NCI-H2081 treated with DMSO at 0.1 percent for 48 hours (cell line): ENCODE measurements at places on chromosomes 6 and 20.

GRCh38 chr20:57411406-57412283 is 20.4 kb downstream of the RBM38 start:
- DNase-seq: no peak

DNA sequence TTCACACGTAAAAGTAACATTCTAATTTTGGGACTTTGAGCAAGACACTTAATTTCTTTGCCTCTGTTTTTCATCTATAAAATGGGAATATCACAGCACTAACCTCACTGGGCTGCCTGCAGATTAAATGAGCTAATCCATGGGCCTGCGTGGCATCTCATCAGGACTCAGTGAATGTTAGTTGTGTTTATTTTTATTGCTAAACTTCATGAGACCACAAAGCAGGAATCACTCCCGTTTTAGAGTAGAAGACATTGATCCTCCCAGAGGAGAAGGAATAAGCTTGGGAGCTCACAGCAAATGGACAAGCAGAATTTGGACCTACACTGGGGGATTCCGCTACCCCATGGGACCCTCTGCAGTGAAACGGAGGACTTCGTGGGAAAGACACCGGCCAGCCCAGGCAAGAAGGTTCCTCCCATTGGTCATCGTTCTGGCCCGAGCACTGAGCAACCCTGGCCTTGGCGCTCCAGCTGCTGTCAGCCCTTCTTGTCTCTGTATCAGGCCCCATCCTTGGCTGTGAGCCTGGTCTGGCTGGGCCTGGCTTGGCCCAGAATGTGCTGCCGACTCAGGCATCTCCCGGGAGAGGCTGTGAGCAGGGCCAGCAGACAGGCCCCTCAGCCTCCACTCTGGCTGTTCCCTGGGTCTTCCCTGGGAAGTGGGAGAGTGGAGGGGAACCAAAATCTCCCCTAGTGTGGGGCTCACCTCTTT is 79.8 kb downstream of the NFATC2 start:
- DNase-seq: no peak

DNA sequence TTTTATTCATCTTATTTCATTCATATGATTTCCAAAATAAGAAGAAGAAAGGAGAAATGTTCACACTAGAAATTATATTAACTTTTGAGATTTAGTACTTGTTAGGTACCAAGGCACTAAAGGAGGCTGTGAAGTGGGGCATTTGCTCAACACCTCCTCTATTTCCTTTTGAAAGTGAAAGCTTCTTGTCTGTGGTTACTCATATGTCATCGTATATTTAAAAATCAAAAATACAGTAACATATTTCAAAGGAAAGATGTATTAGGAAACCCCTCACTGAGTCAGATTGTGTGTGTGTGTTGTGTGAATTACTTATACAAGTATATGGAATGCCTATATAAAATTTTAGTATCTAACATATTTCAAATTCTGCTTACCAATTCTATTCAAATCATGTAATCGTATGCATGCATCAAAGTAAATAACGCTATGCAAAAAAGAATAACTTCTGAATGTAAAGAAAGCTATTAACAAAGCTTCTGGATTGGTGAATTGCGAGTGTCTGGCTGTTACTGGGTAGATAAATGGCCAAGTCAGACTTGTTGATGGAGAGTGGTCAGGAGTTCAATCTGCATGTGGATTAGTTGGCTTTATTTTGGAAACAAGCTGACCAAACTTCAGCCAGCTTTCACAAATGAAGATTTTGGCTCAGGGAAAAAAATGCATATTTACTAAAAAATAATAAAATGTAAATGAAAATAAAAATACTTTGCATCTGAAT is 70.9 kb downstream of the PACRG start:
- DNase-seq: no peak

DNA sequence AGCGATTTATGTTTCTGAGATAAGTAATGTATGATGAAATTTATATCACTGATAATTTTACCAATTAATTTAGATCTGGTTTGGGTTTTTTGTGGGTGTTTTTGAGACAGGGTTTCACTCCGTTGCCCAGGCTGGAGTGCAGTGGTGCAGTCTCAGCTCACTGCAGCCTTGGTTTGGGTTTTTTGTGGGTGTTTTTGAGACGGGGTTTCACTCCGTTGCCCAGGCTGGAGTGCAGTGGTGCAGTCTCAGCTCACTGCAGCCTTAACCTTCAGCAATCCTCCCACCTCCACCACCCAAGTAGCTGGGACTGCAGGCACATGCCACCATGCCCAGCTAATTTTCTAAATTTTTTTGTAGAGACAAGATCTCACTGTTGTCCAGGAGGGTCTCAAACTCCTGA is 13.0 kb downstream of the MRS2 start:
- DNase-seq: no peak

DNA sequence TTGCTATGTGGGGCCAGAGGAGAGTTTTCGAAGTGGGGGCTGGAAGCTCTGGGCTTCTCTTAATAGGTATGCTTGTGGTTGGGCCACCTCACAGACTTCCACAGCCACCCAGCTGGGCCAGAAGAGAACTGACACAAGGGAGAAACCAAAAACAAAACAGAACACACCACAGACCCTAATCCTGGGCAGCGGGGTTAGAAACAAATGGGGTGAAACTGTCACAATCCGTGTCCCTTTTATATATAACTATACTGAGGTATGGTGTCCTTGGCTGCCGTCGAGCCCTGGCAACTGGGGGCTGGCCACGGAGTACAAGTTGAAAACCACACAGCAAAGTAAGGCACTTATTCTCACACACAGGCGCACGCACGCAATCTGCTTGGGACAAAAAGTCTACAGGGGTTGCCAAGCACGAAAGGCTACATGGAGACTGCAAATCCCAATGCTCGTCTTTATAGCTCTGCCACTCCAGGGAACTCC is 78.3 kb downstream of the TRAM2 start:
- DNase-seq: no peak

- no peak for DNase-seq
Measured at GRCh38 chr6:91633374-91634111, 1046.7 kb upstream of the MAP3K7 start.

GRCh38 chr6:29451471-29452193 is 5.2 kb downstream of the OR11A1 start:
- DNase-seq: no peak

DNA sequence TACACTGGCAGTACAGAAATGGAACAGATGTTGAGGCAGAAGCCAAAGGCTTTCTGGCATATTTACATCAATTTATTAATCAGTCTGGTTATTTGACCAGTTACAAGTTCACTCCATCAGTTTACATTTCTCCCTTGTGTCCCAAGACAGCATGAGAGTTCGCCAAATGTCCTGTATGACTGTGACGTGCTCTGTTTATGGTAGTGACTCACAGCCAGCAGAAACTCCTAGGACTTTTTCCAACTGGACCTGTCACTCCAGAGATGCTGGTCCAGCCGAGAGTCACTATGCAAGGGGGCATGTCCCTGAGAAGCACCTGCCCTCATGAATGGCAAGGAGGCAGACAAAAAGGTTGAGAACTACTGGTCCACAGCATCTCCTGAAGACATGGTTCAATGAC is 160.0 kb downstream of the LRFN2 start:
- DNase-seq: no peak

- DNase-seq: no peak
Measured at GRCh38 chr6:132246120-132246617, 155.1 kb downstream of the MOXD1 start.
